ENCODE measurements at places on chromosomes 7 and 10. TPM values are rescaled to one million over a fixed set of nuclear protein-coding genes. Genes with fewer than 3 reads are reported as not detected.

SLC16A9 gene
- 0.73 TPM for total RNA-seq

DNA sequence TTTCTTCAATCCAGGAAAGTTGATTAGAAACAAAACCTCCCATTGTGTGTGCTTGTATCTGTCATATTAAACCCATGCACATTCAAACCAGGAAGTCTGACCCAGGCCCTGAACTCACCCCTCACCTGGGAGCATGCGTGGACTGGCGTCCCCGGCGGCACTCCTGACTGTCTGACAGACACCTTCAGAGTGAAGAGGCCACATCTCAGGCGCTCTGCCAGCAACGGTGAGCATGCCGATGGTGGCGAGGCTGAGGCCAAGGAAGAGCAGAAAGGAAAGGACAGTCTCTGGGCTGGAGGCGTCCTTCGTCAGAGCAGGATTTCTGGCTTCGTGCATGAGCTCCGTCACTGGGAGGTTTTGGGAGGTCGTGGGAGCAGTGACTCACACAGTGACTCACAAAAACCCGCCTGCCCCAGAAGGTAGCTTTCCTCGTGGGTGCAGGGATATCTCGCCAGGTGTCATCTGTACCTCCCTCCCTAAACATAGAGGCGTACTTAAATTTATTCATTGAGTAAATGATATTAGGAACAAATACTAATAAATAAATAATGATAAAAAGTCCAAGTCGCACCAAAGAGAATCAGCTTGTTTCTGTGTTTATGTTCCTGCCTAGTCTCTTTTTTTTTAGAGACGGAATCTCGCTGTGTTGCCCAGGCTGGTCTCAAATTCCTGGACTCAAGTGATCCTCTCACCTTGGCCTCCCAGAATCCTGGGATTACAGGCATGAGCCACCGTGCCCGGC is 13.5 kb downstream of the IQCE start:
- DNase-seq: peak; percentile 39

DNA sequence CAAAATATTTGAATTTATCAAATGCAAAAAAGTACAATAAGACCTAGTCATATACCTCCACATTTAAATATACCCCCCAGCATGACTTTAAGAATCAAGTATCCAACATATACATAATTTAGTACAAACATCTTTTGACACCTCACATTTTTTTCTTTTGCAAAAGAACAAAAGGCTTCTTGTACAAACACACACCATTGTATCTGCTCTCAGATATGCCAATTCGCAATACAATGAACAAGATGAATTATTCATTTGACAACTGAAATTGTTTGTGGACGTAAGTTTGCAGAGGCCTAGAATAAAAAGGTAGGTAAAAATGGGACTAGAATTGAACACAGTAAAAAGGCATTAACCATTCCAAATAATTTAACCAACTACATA is 154.4 kb downstream of the CACNA2D1 start:
- no peak for DNase-seq

DNA sequence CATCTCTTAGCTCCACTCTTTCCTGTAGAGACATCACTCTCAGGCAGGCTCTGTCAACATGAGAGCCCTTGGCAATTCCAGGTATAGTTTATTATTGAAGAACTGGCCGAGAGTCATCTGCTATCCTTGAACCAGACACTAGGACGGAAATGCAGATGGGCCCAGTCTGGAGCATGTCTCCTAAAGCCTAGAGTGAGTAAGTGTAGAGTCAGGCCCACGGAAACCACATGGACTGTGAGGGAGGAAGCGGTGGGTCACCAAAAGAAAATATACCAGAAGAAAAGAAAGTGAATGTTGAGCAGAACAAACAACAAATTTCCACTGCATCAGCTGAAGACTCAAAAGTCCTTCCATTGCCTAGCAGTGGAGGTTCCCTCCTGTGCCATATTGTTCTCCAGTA is 15.7 kb upstream of the RELN start:
- DNase-seq: peak; percentile 90

Data from HT1080 (cell line).